ENCODE measurements at places on chromosomes 1 and 21.

GRCh38 chr1:151847867-151848596, 5.5 kb downstream of the THEM5 start:
- DNase-seq = peak; percentile 44

DNA sequence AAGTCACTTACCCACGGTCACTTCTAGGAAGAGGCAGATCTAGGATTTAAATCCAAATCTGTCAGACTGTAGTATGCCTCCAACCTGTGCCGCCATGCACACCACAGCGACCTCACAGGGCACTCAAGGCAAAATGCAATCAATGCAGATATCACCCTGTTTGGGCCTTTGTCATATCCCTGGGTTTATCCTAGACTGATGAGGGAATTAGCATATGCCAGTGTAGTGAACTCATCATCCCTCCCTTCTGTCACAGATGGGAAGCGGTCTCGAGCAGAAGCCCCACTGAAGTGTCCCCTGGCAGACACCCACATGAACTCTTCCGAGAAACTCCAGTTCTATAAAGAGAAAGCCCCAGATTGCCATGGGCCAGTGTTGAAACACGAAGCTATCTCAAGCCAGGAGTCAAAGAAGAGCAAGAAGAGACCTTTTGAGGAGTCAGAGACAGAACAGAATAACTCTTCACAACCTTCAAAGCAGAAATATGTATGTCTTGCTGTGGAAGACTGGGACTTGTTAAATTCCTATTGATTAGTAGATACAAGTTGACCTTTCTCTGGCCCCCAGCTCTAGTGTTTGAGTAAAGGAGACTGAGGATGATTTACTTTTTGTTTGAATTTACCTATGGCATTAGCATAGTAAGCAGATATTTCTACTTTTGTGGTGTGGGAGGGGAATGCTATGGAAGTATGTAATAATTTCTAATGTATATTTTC, 21.4 kb downstream of the LRRC42 start:
- DNase-seq = no peak

- DNase-seq = no peak
Measured at GRCh38 chr1:157035121-157035520, 10.4 kb downstream of the ARHGEF11 start.

DNA sequence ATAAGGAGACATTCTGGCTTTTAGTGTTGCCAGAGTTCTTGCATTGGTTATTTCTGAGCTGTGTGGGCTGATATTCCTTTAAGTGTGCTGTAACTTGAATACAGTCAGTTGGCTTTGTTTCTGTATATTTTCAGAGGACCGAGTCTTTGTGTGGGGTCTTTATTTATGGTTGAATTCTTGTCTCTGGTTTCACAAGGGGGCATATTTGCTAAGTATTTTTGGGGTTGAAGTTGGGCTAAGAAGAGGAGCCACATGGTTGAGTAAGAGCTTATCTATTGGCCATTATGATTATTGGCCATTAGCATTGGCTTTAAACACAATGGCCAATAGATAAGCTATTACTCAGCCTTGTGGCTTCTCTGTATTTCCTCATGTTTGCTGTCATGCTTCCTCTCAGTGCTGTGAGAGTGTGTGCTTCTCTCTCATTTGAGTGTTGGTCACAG, 26.3 kb upstream of the PTGFR start:
- DNase-seq = no peak

DNA sequence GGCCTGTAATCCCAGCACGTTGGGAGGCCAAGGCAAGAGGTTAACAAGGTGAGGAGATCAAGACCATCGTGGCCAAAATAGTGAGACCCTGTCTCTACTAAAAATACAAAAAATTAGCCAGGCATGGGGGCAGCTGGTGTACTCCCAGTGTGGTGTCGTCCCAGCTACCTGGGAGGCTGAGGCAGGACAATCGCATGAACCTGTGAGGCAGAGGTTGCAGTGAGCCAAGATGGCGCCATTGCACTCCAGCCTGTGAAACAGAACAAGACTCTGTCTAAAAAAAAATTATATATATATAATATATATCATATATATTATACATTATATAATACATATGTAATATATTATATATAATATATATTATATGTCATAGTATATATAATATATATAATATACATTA, 249.2 kb upstream of the TPTE start:
- no peak for DNase-seq

GRCh38 chr1:77846966-77847365, 41.5 kb upstream of the NEXN start:
- no peak for DNase-seq

- DNase-seq = no peak
Measured at GRCh38 chr1:226915672-226915995, 24.5 kb upstream of the COQ8A start.

- DNase-seq = no peak
Measured at GRCh38 chr1:205436776-205437410, 15.0 kb upstream of the LEMD1 start.

DNA sequence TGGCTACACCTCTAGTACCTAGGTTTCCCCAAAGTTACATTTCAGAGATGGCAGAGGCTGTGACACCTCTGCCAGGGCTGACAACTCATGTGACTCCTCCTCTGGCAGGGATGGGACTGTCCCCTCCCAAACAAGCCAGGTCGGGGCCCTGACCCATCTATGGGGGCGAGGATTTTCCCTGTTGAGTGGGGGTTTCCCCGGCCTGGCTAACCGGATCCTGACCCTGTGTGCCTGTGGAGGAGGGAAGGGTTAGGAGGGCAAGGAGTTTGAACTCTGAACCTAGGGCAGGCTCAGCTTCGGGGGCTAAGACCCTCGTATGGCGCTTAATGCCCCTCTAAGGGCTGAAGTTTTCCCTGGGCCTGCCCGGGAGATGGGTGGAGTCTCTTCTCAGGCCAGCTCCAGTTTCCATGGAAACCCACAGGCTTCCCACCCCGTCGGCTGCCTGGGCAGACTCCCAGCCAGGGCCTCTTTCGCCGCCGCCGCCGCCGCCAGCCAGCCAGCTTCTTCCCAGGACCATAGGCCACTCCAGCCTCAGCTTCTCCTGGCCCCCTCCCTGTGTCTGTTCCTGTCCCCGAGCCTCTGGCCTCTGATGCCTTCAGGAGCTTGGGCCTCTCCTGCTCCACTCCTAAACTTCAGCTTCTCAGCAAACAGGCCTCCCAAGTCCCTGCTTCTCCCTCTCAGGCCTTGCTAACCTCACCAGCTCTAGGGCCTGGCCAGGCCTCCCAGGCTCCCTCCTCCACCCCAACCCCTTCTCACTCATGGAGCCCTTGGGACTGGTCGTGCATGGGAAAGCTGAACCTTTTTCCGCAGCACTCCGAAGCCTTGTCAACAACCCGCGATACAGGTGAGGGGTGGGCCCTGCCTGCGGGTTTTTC, at the start of gene BTBD19:
TSS of gene BTBD19 (plus strand) at position 461 of the 875 bp plus-strand sequence. CDS start at position 759, 298 bp downstream.
- peak; percentile 92 for DNase-seq

- DNase-seq = no peak
Measured at GRCh38 chr1:212568978-212569537, 39.5 kb upstream of the ATF3 start.

DNA sequence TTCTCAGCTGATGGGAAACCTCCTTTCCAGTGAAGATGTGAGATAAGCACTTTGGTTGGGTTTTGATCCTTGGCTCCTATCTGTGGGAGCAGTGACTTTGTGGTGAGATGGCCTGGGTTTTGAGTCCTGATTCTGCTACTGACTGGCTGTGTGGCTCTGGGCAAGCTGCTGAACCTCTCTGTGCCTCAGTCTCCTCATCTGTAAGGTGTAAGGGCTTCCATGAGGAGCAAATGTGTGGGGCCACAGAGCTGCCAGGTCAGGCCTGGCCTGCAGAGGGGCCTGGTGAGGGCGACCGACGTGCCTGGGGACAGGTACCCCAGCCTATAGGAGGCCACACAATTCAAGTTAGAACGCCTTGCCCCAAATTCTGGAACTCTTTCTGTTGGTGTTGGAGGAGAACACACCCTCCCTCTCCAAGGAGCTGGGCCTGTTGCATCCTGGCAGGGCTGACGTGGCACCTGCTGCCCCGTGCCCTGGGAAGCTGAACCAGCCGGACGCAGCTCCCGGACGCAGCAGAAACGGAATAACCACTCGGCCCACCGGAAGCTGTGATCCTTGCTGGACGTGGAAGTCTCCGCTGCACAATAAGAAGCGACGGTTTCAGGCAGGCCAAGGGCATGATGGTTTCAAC, 62.7 kb downstream of the AGPAT3 start:
- DNase-seq = no peak

GRCh38 chr1:55386456-55386855, 171.3 kb upstream of the USP24 start:
- no peak for DNase-seq
